NCI-H187 treated with DMSO at 0.1 percent for 48 hours (cell line): ENCODE measurements at places on chromosomes 13 and 19.
A peak's percentile ranks its signal among the peaks of the same experiment; 100 is the strongest.

DNA sequence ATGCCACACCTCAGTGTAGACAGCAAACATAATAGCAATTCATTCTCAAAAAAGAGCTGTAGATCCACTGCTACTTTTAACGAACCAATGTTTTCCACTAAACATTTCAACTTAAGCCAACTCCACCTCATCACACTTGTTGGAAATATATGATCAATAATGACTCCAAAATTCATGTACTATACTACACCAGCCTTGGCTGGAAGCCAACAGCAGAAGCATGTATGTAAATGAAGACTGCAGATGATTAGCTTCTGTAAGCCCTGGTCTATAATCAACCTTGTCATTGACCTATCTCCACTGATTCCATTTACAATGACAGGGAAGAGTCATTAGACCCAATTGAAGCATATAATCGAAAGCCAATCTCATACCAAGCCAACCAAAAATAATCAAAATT is 71.7 kb downstream of the STK24 start:
- no peak for DNase-seq

- no peak for DNase-seq
Measured at GRCh38 chr13:50198508-50198907, 183.3 kb downstream of the KCNRG start.

DNA sequence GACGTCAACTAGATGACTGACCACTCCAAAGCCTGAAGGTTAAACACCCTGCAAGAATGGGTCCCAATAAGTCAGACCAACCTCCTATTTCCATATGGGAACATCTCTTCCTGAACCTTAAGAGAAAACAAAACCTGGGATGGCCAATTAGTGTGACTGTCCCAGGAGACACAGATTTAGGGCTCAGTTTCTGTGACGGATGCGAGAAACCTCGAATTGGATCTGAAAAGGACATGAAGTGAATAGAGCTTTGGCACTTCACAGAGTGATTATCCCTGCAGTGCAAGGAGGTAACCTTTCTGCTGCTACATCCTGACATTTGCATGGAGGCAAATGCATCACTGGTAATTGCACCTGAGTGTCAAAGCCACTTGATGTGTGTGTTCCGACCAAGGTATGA is 442.2 kb upstream of the KLF12 start:
- no peak for DNase-seq

DNA sequence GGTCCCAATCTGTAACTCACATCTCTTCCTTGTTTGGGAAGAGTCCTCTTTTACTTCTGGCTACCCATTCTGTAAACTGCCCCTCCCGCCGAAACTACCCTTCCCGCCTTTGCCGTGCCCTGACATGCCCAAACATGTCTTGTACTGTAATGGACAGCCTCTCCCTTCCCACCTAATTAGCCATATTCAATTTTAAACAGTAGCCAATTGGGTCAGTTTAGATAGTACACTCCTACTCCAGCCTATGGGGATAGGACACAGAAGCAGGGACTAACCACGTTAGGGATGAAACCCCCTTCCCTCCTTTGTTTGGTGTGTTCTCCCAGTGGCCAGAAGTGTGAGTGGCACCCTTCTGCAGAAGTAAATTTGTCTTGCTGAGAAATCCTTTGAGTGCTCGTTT is 34.2 kb downstream of the SACS start:
- no peak for DNase-seq

DNA sequence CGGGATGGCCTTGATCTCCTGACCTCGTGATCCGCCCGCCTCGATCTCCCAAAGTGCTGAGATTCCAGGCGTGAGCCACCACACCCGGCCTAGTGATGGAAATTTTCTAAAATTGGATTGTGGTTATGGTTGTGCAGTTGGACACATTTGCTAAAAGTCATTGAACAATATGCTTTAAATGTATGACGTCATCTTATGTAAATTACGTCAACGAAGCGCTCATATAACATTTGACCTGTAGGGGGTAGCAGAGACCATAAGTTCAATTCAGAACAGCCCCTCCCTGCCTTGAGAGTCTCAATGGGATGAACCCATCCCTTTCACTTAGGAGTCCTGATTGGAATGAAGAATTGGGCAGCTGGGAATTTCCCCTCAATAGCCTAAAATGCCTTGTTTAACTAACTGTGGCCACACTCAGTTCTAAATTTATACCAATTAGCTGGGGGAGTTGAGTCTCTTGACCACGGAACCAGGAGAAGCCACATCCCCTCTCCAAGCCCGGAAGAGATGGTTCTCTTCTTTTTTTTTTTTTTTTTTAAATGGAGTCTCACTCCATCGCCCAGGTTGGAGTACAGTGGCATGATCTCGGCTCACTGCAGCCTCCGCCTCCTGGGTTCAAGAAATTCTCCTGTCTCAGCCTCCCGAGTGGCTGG is 15.2 kb upstream of the TLE6 start:
- peak; percentile 68 for DNase-seq

- DNase-seq, result no peak
Measured at GRCh38 chr13:98845742-98846141, 93.3 kb upstream of the SLC15A1 start.

DNA sequence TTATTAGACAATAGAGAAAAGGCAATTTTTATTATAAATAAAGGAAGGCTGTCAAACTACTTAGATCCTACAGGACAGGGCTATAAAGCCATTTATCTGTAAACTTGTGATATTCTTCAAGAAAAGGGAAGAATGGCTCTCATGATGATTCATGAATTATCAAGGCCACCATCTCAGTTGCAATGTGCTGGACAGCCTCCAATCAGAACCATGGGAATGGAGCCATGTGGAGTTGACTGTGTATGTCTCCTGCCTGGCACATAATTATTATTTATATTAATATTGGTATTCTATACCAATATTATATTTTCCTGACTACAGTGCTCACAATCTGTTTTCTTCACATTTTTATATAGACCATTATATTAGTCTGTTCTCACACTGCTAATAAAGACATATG is 560.5 kb upstream of the MIR17HG start:
- DNase-seq, result no peak

GRCh38 chr13:108225440-108225839 is 7.2 kb downstream of the ABHD13 start:
- DNase-seq, result no peak

- no peak for DNase-seq
Measured at GRCh38 chr13:42364613-42365000, 92.7 kb downstream of the AKAP11 start.
